Stimulated activated CD4-positive, alpha-beta T cell treated with anti-CD3 and anti-CD28 coated beads, Interleukin-1b, Interleukin-23, amount 100 ng/mL, for 1 hour (primary cell): ENCODE measurements at places on chromosomes 4 and X.

DNA sequence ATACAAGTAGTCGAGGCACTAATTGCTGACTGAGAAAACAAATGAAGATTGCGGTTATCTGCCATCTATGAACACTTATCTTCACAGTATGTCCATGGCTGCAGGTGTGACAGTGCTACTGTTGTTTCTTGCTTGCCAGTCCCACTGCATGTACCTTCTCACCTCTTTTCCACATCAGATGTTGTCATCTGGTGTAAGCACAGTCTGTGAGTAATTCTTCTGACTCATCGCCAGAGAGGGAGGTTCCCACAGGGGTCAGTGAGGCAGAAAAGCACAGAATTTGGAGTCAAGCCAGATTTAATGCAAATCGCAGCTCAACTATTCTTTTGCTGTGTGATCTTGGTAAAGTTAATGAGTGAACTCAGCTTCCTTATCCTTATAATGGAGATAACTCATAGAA lies 144.4 kb downstream of the GLRA2 start:
- DNase-seq: no peak

GRCh38 chr4:3209551-3210325 lies 39.2 kb upstream of the MSANTD1 start:
- DNase-seq: no peak

- no peak for DNase-seq
Observed at GRCh38 chr4:78634011-78634664, 82.6 kb downstream of the ANXA3 start.

GRCh38 chrX:11382930-11383329 lies 89.7 kb downstream of the AMELX start:
- DNase-seq: no peak

GRCh38 chr4:182749667-182750167 lies 167.5 kb downstream of the DCTD start:
- no peak for DNase-seq

DNA sequence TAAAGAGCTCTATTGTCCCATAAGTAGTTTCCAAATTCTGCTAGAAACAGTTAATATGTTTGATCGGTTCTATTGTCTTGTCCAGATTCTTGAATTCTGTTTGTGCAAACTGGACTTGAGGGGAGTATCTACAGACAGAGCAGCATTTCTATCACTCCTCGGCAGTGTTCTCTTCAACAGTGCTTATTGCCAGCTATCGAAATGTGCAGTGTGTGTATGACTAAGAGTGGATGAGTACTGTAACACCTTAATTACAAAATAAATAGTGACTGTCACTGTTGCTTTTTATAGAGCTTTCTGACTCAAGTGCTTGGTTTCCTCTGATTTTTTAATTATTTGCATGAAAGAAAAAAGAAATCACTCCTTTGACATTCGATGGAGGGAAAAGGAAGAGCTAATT lies 274.6 kb downstream of the RPA4 start:
- no peak for DNase-seq

GRCh38 chrX:14362721-14363120 lies 166.6 kb upstream of the GLRA2 start:
- no peak for DNase-seq

DNA sequence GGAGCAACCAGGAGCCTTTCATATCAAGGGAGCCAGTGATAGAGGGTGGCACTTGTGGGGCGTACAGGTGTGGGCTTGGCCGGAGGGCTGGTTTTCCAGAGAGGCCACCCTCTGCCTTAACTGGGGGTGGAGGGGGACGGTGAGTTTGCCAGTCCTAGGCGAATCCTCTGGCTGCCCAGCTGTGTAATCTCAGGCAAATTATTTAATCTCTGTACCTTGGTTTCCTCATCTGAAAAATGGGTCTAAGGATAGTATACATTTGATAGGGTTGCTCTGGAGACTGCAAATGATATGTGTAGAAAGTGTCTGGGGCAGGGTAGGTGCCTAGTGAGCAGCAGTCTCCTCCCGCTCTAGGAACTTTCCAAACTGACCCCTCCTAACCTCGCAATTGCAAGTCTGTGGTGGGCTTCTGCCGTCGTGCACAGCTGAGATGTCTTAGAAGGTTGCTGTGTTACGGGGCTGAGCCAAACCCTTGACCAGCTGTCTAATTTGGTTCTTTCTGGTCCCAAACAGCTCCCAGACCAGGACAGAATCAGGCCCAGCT lies 3.8 kb upstream of the CXCR3 start:
- no peak for DNase-seq

- DNase-seq: no peak
Observed at GRCh38 chr4:2648159-2648814, 107.8 kb downstream of the TNIP2 start.

DNA sequence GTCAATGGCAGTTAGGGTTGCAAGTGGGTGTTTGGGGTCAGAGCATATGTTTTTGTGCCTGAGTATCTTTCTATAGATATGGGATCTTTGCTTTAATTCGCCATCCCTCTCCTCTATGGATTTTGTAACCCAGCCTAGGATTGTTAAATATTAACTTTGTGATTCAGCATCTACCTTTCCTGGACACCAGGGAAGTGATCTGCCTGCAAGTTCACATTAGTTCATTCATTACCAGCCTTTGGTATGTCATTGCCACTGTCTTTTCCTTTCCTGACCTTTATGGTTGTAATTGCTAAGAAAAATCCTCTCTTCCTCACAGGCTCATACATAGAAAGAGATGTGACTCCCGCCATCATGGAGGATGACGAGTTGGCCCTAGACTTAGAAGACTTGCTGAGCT lies 73.8 kb downstream of the KIT start:
- no peak for DNase-seq

DNA sequence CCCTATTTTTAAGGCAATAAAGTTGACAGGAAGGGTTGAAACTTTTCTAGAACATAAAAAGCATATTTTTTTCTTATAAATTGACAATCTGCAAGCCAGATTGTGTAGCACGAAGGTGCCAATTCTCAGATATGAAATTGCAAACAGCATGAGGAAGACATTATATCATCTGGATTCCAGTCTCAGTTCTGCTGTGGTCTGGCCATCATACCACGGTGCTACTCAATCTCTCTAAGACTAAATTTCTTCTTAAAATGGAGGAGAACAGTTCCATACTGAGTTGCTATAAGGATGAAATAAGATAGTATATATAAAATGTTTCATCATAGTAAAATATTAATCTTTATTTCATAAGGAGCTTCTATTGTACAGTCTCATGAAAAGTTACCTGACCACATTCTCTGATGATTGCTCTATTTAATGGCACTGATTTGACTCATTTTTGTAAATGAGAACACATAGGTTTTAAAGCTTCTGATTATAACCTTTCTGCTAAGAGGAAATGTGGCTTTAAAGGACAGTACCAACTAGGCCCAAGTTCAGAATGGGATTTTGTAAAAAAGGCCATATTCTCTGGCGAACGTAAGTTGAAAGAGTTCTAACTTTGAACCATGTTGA lies 127.9 kb downstream of the SHROOM3 start:
- DNase-seq: no peak

GRCh38 chr4:97938141-97938540 lies 205.1 kb downstream of the STPG2 start:
- no peak for DNase-seq

- DNase-seq: no peak
Observed at GRCh38 chr4:57865264-57865663, 755.1 kb upstream of the IGFBP7 start.

- DNase-seq: no peak
Observed at GRCh38 chr4:173910891-173911290, 372.6 kb downstream of the FBXO8 start.

DNA sequence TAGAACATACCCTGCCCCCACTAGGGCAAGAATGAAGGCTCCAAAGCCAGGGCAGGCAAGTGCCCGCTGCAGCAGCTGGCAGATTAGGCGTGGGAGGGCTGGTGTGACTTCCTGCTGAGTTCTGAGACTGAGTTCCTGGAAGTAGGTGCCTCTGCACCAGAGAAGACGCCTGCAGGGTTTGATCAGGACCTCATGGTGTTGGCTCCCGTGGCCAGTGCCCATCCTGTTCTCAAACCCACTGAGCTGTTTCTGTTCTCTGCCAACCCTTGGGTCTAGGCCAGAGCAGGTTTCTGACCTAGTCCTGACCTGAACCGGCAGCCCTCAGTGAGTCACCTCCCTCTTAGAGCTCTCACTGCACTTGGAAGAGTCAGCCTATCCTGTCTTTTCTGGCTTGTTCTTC lies 220.7 kb downstream of the HS6ST2 start:
- DNase-seq: no peak
